ENCODE measurements at places on chromosomes 5 and 9.

DNA sequence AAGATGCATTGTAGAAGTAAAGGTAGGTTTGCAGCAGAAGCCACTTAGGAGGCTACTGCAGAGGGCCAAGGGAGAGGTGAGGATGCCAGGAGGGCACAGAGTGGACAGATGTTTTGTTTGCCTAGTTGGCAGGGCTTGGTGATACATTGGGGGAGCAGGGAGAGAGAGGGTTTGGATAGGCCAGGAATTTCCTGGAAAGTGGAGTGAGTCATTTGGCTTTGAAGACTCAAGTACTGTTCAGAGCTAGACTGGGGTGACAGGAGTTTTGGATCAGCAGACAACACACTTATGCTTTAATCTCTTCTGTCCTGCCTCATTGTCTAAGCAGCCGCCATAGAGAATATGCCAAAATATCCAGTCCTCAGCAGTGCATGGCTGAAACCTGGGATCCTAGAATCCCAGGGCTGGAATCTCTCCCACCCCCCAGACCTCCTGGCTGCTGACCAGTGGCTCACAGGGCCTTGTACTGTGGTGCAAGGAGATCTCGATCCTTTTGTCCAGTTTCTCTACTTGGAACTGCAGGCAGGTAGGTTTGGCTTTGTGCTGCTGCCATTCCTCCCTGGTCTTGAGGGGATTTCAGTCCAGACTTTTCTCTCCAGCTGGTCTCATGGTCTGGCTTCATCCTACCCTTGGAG, 11.0 kb downstream of the TMEM268 start:
- no peak for DNase-seq

GRCh38 chr5:66597183-66597757, 1.1 kb downstream of the MAST4 start:
- DNase-seq, result no peak

- DNase-seq, result no peak
Measured at GRCh38 chr9:87387351-87388011, 110.2 kb upstream of the DAPK1 start.

GRCh38 chr9:3746296-3747275, 220.8 kb upstream of the RFX3 start:
- DNase-seq, result no peak

GRCh38 chr5:175444060-175444904, at the start of gene DRD1:
Gene DRD1, minus strand, starts transcription at chr5:175444182. Its CDS starts 1,083 bp downstream, at chr5:175443099.
- peak; percentile 30 for DNase-seq

DNA sequence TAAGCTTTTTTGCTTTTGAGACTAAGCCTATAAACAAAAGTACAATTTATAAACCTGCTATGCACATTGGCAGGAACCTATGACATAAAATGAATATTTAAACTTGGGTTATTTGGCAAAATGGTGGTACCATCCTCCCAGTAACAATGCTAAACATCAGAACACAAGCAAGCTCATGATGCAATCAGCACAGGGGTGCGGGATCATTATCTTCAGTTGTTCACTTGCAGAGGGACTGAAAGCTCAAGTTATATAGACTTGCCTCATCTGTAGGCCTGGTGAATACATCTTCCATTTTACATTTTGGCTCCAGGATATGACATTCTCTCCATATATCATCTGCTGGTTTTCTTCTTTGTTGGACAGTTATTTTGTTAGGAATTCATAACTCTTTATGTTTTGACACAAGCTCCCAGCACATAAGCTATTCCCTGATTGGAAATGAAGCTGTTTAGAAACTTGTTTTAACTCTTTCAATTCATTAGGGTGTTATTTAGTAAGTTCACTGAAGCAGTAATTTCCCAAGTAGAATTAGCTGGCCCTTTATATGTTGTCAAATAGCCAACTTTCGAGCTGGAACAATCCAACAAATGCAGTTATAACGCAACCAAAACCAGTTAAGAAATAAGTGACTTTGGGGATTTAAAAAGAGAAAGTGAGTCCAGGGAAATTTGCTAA, 124.7 kb upstream of the LIFR start:
- no peak for DNase-seq

GRCh38 chr5:101782352-101783103, 513.6 kb downstream of the SLCO4C1 start:
- no peak for DNase-seq

- peak; percentile 52 for DNase-seq
Measured at GRCh38 chr5:147805030-147805454, 22.5 kb upstream of the JAKMIP2 start.

DNA sequence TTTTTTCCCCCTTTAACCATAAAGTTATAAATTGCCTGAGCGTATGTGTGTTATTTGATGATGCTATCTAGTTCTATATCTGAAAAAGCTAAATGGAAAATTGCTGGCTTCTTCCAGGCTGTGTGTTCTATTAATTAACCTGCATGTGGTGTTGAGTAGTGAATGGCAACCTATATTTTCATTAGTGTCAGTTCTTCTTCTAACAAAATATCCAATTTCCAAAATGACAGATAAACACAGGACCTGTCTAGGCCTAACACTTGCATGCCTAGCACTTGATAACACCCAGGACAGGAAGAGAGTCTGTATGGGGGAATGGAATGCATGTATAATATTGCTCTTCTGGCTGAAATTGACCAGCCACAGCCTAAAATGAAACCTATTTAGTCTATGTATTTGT, 91.7 kb downstream of the CD180 start:
- DNase-seq, result no peak

DNA sequence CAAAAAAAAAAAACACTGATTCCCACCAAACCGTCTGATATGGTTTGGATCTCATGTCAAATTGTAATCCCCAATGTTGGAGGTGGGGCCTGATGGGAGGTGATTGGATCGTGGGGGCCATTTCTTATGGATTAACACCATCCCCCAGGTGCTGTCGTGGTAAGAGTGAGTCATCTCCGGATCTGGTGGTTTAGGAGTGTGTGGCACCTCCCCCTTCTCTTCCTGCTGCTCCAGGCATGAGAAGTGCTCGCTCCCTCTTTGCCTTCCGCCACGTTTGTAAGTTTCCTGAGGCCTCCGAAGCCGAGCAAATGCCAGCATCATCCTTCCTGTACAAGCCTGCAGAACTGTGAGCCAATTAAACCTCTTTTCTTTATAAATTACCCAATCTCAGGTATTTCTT, 45.2 kb downstream of the HSD17B3 start:
- no peak for DNase-seq

- no peak for DNase-seq
Measured at GRCh38 chr5:149913436-149914419, 30.9 kb downstream of the PDE6A start.

GRCh38 chr9:98775831-98776441, 20.4 kb downstream of the ANKS6 start:
- DNase-seq, result peak; percentile 45

DNA sequence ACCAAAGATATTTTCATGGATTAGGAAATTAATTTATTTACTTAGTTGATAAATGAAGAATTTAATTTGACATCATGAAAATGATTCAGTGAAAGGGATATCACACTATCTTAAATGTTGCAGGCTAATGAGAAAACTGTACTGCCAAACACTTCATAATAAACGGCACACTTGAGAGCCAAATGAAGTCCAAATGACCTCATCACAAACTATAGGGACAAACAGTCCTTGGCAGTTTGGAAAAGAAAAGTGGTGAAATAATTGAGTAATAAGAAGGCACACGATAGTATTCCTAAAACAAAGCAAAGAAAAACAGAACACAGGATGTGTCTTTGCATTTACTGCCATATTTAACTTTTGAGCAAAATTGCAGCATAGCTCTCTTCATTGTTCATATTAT, 116.9 kb upstream of the TLR4 start:
- no peak for DNase-seq

GRCh38 chr5:68460147-68460798, 244.7 kb downstream of the PIK3R1 start:
- DNase-seq, result peak; percentile 75

DNA sequence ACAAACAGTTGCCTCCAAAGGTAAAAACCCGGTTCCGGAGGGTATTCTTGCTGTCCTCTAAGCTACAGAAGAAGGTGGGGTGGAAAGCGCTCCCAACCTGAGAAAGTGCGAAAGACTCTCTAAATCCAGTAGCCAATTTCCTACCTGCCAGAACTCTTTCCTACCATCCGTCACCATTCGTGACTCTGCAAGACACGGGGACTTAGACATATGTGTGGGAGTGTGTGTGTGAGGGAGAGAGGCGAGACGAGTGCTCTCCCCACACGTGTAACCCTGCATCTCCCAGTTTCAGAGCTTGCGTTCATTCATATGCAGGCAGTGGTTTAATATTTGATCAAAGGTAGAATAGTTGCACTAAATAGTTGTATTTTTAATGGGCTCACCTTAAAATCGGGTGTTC, 473 bp upstream of the GABRA1 start:
- no peak for DNase-seq

GRCh38 chr9:12414514-12414913, 278.7 kb upstream of the TYRP1 start:
- DNase-seq, result no peak

DNA sequence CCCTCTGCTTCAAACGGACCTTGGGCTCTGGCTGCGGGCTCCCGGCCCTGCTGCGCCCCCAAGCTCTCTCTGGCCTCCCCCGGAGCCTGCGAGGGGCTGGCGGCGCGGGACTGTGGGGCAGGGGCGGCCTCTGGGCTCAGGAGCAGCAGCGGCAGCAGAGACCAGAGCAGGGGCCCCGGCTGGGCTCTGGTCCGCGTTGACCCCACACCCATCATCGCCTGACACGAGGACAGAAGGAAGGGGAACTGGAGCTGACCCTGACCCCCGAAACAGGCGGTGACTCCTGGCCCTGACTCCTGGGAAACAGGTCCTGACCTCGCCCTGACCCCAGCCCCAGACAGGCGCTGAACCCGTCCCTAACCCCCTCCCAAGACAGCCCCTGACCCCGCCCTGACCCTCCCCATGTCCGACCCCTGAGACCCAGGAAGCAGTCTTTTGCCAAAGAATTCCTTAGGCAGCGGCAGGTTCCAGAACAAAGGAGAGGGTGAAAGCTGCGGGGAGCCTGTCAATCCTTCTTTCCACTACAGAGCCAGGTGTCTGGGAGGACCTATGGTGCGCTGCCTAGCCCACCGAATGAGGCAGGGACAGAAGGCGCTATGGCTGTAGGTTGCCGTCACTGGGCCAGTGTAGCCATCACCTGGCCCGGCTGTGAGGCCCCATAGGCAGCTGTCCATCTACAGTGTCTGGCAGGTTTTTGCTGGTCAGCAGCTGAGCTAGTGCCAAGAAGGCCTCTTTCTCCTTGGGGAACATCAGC, 74.7 kb upstream of the SPTLC1 start:
- no peak for DNase-seq

DNA sequence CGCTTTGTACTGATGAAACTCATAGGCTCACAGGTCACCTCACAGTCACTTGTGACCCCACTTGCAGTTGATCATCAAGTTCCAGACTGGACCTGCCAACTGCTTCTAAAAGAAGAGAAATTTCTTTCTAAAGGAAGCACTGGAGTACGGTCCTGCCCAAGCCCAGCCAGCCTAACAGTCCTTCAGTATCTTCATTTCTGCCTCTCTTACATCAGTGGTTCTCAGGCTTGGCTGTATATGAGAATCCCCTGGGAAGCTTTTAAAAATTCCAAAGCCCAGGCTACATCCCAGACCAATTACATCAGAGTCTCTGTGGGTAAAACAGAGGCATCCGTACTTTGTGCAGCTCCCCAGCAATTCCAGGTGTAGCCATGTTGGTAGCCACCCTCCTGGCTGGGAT, 282.1 kb downstream of the NFIB start:
- no peak for DNase-seq

GRCh38 chr5:150511578-150512367, 3.8 kb downstream of the NDST1 start:
- no peak for DNase-seq

DNA sequence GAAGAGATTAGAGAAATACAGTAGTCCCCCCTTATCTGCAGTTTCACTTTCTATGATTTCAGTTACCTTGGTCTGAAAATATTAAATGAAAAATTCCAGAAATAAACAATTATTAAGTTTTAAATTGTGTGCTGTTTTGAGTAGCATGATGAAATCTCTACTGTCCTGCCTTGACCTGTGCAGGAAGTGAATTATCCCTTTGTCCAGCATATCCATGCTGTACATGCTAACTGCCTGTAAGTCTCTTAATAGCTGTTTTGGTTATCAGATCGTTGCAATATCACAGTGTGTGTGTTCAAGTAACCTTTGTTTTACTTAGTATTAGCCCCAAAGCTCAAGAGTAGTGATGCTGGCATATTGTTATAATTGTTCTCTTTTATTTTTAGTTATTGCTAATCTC, 11.2 kb upstream of the JAK2 start:
- no peak for DNase-seq

DNA sequence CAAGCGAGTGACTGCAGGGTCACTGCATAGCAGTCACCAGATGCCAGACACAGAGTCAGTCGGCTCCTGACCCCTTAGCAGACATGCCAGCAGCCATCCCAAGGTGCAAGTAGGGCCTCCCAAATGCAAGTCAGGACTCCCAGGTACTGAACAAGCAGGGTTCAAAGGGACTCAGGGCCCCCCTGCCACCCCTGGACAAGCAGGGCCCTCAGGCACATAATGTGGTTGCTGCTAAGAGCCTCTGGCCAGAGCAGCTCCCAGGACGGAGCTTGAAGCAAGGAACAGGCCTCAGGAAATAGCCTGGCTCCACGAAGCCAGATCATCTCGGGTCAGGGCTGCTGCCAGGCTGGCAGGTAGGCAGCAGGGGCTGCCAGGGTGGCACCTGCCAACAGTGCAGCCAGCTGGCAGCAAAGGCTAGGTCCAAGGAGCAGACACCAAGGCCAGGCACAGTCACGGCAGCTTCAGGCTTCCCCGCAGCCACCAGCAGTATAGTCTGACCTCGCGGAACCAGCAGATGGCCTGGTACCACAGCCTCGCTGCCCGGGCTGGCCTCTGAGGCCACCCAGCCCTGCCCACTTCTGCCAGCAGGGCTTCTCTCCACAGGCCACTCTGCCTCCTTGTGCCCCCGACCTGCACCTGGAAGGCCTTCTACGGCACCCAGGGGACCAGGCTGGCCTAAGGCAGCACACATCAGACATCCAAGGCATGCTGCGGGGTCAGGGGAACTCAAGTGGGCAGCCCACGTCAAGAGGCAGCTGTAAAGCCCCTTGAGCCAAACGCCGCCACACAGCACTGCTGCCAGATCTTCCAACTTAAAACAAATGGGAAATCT, 7.4 kb downstream of the EEIG1 start:
- DNase-seq, result no peak

- no peak for DNase-seq
Measured at GRCh38 chr5:53820802-53821171, 260.3 kb downstream of the NDUFS4 start.

- DNase-seq, result no peak
Measured at GRCh38 chr5:168269937-168270330, 21.5 kb upstream of the WWC1 start.

DNA sequence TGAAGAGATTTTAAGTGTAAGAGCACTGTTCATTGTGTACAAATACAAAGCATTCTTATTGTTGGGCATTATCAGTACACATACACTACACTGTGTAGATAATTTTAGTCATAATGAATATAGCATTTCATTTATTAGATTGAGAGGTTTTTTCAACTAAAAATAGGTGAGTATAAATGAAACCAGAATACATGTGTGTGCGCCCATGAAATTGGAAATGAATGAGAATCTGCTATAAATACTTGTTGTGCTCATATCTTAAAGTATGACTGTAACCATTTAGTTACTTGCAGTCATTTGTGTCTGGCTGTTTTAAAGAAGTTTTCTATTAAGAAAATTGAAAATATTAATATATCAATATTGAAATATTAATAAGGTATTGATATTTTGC, 189.0 kb upstream of the MEF2C start:
- no peak for DNase-seq

GRCh38 chr9:306907-307306, 92.2 kb downstream of the DOCK8 start:
- peak; percentile 75 for DNase-seq

GRCh38 chr9:121645003-121645402, 6.4 kb upstream of the DAB2IP start:
- DNase-seq, result no peak

- no peak for DNase-seq
Measured at GRCh38 chr5:171980792-171981191, 25.6 kb downstream of the FBXW11 start.
